ENCODE measurements at places on chromosomes 12 and 14.
A peak's percentile ranks its signal among the peaks of the same experiment; 100 is the strongest.

DNA sequence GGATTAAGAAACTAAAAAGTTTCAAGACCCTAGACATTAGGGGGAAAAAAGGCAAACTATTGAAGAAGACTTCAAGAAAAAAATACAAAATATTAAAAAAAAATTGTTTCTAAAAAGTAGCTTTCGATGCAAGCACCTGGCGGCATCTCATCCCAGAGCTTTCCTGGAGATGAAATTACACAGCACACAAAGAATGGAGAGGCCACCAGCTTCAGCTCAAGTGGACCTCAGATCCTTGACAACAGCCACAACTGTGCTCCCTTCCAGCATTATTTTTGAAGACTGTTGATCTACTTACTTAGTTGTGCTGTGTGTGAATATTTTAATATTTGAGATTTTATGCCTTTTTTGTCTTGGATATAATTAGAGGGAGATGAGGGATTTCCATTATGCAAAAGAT is 479.0 kb downstream of the GLT1D1 start:
- DNase-seq, result no peak

GRCh38 chr12:131137836-131138637 is 184.3 kb downstream of the ADGRD1 start:
- DNase-seq, result no peak

DNA sequence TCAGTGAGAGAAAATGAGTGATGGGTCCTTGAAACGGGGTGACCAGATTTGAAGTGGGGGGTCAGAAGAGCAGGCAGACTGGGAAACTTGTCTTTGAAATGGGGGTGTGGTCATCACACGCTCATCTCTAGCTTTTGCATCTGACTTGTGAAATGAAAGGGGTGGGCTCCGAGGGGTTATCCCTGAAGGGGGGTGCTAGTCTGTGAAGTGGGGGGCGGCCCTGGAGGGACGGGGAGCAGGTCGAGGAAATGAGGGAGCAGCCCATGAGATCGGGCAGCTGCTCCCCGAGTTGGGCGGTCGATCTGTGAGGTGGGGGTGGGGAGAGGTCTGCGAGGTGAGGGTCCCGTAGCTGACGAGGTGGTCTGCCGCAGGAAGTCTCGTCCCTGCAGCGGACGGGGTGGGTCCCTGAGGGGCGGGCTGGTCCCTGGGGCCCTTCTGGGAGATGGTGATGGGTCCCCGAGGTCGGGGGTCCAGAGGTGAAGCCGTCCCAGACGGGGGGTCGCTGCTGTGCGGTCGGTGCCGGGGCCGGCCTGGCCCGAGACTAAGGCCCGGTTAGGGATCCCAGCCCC is 542 bp downstream of the PXN start:
- DNase-seq, result no peak

GRCh38 chr12:96497855-96498254 is 8.5 kb downstream of the CFAP54 start:
- DNase-seq, result no peak

DNA sequence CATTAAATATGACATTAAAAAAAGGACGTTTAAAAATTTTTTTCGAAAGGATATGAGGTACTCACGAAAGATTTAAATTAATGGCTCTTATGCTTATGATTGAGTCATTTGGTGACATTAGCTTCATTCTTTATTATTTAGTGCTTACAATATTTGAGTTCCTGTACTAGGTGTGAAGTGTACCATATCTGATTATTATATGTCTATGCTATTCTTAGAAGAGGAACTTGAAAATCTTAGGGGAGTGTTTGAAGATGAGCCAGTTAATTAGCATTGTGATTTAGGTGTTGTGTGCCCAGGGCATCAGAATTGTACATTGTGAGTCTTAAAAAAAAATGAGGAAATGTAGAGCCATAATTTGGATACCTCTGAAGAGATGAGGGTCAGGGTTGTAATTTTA is 118.6 kb downstream of the FUT8 start:
- DNase-seq, result no peak

- no peak for DNase-seq
These were observed 107.9 kb upstream of the PLEKHA5 start for GRCh38 chr12:19021646-19022045.

GRCh38 chr12:54039417-54040147 is 6.7 kb downstream of the HOXC5 start:
- DNase-seq, result no peak

- no peak for DNase-seq
These were observed 14.4 kb downstream of the FGD6 start for GRCh38 chr12:95202691-95203486.

DNA sequence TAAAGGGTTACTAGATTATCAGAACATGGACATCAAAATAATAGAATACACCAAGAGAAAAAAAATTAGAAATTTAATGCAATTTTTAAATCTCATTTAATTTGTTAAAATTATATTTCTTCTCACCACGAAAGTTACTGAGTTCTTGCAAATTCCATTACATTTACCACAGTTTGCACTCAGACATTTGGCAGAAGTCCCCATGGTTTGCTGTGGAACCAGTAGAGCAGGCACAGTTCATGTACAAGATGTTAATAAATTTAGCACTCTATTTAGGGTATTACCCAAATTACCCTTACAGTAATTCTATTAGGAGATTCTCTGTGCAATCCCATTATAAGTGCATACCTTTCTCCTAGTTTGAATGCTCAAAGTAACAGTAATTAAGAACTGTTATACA is 9.7 kb downstream of the SCN8A start:
- no peak for DNase-seq

DNA sequence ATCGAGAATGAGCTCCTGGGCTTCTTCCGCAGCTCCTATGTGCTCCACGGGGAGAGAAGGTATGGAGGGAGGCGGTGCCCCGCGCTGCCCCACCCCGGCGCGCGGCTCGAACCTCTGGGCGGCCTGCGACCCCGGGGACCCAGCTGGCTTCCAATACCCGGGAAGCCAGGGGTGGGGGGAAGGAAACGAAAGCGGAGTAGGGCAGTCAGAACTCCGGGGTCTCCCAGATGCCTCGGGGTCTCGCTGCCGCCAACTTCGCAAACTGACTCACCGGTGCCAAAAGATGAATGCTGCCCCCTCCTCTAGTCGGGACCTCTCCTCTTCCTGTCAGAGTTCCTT is 1.3 kb downstream of the TRHDE start:
- no peak for DNase-seq

GRCh38 chr12:18206198-18206597 is 55.1 kb upstream of the PIK3C2G start:
- DNase-seq, result no peak

DNA sequence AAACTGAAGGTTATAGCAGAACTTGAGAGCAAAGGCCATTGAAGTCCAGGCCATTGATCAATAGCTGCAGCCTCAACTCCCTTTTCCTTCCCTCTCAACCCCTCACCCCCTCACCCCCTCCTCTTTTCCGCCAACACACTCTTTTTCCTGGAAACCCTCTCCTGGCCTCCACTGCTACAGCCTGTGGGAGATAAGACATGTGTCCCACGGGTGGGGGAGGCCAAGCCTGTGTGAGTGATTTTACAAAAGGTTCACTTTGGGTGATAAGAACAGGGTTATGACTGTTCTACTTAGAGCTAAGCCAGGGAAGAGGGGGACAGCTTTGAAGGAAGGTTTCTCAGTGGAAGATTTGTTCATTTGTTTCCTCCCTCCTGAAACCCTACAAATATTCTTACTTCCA is 9.2 kb upstream of the FGF23 start:
- no peak for DNase-seq

- DNase-seq, result no peak
These were observed 10.1 kb upstream of the PITPNM2 start for GRCh38 chr12:123160801-123161487.

GRCh38 chr14:90061685-90062126 is at the start of gene KCNK13:
KCNK13 (plus strand) TSS chr14:90061994; CDS start chr14:90062206, 212 bp downstream.
- no peak for DNase-seq

- peak; percentile 73 for DNase-seq
These were observed 115.1 kb downstream of the BEGAIN start for GRCh38 chr14:100472094-100472455.

Measured in NCI-H1436 (cell line).